ENCODE measurements at places on chromosomes 11 and 22.

GRCh38 chr11:76030968-76031590, 175.2 kb downstream of the WNT11 start:
- DNase-seq: peak; percentile 70

DNA sequence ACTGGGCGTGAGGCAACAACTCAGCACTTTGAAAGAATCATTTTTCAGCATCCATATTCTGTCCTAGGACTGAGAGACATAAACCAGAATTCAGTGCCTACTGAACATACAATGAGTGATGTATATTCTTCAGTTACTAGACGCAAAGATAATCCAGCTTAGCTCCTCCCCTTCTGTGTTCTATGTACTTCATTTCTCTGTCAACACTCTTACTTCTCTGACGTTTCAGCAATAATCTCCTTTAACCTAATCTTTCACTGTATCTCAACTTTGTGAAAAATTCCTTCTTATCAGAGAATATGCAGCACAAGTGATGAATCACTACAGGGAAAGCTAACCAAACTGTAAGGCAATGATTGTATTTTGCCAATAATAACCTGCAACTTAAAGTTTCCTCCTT, 2.5 kb upstream of the OR51B5 start:
- no peak for DNase-seq

- peak; percentile 79 for DNase-seq
Measured at GRCh38 chr11:129861702-129862522, 33.5 kb downstream of the NFRKB start.

DNA sequence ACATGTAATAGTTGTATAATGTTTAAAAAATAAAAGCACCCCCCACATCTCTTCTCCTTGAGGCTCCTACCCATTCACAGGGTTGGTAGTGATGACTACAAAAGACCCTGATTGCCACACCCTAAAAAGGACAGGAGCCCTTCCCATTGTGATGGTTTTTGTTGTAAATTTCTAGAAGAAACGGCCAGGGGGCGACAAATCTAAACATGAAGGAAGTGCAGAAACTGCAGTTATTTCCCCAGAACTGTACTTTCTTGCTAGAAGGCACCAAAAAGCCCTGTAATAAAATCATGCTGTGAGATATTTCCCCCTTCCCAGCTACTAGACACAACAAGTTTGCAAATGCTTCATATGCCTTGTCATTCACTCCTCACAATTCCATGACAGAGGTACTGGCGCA, 10.8 kb downstream of the PRR5L start:
- DNase-seq: no peak

DNA sequence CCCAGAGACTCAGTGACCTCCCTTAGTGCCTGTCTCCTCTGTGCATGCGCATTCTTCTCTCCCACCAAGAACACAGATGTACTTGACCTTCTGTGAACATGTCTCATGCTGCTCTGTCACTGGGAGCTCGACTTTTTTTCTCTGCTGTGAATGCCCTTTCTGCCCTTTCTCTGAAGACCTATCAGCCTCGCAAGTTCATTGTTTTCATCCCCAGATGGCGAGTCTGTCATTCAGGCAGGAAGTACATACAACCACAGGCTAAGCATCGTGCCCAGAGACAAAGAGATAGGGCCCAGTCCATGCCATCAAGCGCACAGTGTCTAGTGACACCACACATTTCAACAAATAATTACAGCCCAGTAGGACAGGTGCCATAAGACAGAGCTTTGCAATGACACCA, 50.4 kb upstream of the RAB1B start:
- no peak for DNase-seq

- no peak for DNase-seq
Measured at GRCh38 chr22:25070956-25071355, 118.4 kb downstream of the KIAA1671 start.

DNA sequence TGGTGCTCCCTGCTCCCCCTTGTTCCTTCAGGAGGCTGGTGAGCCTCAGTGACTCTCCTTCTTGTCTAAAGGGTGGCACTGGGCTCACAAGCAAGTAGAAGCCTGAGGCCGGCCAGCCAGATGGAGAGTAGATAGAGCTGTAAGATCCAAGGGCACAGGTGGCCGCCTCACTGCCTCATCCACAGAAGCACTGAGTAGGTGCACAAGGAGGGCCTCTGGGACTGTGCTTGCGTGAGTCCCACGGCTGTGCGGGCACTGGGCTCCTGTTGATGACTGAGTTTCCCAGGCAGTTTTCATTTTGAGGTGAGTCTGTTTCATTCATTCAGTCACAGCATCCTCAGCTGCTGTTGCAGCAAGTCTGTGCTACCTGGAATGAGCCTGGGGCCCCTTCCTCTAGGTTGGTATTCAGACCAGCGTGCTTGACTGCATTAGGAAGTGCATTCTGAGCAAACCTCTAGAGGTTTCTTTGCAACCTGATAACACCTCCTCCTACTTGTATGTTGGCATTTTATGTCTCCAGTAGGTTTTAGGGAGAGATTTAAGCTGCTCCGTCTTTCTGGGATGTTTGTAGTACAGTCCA, 184.0 kb downstream of the TBC1D22A start:
- DNase-seq: no peak

GRCh38 chr11:22465620-22466019, 127.4 kb downstream of the SLC17A6 start:
- no peak for DNase-seq

GRCh38 chr22:23800297-23801237, 13.8 kb downstream of the SMARCB1 start:
- no peak for DNase-seq

DNA sequence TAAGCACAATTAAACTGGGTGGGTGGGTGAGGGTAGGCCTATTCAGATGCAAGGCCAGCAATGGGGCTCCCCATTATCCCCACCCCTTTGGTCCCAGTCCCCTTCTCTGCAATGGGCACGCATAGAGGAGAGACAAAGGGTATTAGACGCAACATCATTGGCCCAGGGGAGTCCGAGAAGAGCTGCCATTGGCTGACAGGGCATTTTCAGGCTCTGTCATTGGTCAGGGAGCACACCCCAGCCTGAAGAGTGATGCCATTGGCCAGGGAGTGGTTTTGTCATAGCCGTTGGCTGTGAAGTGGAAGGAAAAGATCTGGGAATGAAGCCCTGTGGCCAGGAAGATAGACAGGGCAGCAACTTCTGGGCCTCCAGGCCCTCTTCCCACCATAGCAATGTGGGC, 2.8 kb upstream of the TRIM3 start:
- DNase-seq: no peak

GRCh38 chr11:2447951-2448650, 3.3 kb downstream of the KCNQ1 start:
- no peak for DNase-seq

- DNase-seq: no peak
Measured at GRCh38 chr11:35011944-35012343, 95.5 kb downstream of the PDHX start.

GRCh38 chr22:34105461-34106062, 185.3 kb upstream of the LARGE1 start:
- no peak for DNase-seq

- DNase-seq: no peak
Measured at GRCh38 chr11:72552399-72552910, 118.1 kb upstream of the CLPB start.
